ENCODE measurements at places on chromosomes 13 and 19.

GRCh38 chr19:53844849-53845246, 20.7 kb upstream of the NLRP12 start:
- DNase-seq = no peak

DNA sequence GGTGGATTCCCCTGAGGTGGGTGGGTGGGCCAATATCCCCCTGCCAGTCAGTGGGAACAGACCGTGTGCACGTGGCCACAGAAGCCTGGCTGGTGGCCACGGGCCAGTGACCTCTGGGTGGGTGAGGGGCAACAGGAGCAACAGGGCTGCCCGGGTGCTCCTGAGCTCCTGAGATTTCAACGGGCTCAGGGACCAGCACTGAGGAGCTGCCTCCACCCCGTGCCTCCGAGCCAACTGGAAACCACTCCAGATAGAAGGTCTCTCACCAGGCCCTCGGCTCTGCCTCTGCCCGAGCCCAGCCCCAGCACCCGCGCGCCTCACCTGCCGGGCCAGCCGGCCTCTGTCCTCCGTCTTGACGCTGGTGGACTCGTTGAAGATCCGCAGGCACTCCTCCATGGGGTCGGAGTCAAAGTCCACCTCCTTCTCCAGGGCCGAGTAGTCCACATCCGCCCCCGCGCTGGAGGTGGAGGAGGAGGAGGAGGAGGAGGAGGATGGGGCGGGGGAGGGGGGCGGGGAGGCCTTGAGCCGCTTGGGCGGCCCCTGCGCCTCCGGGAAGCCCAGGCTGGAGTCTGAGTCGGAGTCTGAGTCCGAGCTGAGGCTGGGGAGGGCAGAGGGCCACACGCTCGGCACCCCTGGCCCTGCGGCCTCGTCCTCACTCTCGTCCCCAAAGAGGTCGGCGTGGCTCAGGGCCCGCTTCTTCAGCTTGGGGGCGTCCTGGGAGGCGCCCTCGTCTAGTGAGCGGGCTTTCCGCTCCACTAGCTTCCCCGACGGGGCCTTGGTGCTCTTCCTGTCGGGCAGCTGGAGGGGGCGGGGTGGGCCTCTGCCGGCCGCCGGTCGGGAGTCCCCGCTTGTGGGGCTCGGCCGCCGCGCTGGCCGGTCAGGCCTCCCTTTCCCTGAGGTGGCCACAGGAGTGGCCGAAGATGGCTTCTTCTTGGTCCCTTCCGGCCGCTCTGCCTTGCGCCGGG, 14.8 kb upstream of the ATP8B3 start:
- no peak for DNase-seq

- no peak for DNase-seq
Observed at GRCh38 chr19:13996928-13997630, 9.0 kb downstream of the RFX1 start.

DNA sequence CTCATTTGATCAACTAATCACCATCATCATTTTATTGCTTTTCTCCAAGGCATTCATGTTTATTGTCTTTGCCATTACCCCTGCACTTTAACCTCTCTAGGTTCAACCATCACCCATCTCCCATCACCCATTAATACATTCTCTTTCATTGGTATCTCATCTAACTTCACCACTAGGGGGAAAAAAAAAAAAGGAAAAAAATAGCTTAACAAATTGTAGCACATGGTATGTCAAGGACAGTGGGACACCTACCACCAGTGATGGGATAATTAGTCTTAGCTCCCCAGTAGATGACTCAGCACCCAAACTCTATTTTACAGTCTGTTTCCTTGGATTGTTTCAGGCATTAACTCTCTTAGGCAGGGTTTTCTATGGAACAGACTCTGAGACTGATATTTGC, 1770.2 kb upstream of the MIR17HG start:
- DNase-seq = no peak

DNA sequence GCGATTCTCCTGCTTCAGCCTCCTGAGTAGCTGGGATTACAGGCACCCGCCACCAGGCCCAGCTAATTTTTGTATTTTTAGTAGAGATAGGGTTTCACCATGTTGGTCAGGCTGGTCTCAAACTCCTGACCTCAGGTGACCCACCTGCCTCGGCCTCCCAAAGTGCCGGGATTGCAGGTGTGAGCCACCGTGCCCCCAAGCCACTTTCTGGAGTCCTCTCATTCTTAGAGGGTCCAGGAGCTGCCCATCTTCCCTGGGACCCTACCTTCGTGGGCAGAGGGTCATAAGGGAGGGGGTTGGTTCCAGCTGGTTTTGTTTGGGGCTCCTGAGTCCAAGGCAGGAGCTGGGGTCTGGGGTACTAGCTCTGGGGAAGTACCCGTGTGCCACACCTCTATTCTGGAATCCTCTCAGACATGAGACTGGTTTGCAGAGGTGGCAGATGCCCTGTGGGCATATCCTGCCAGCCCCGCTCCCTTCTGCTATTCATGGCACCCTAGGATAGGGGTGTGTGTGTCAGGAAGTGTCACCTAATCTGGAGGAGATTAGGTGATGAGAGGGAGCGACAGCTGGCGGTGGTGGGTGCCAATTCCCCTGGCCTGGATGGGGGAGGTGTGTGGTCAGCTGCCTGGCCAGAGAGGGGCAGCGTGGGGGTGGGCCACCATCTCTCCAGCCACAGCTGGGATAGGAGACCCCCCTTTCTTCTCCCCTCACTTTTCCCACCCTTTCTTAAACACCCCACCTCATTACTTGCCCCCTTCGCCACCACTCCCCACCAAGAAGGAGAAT, 2.1 kb downstream of the PRMT1 start:
- DNase-seq = no peak

DNA sequence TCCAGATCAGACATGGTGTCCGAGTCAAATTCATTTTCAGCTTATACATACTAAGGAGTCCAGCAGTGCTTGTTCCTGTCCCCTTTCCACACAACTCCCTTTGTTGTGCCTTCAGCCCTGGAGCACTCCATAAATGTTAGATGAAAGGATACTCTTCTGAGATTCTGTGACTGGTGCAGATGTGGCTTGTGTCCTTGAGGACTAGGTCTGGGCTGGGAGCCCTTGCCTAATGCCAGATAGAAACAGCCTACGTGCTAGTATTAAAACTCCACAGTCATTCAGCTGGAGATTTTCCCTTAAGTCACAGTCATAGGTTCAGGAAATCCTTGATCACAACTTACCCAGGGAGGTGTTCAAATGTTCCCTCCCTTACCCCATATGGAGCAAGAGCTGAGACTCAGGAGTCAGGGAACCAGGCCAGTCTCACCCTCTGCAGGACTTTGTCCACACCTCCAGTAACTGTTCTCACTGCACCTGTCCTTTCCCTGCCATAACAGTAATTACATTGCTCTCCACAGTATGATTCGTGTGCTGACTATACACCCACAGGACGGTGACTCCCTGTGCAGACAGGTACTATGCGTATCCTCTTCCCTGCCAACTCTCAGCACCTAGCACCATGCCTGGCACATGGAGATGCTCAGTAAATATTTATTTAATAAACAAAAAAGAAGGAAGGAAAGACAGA, 15.5 kb upstream of the SERPINE3 start:
- peak; percentile 9 for DNase-seq

GRCh38 chr13:46354156-46355087, 32.6 kb downstream of the RUBCNL start:
- peak; percentile 95 for DNase-seq

DNA sequence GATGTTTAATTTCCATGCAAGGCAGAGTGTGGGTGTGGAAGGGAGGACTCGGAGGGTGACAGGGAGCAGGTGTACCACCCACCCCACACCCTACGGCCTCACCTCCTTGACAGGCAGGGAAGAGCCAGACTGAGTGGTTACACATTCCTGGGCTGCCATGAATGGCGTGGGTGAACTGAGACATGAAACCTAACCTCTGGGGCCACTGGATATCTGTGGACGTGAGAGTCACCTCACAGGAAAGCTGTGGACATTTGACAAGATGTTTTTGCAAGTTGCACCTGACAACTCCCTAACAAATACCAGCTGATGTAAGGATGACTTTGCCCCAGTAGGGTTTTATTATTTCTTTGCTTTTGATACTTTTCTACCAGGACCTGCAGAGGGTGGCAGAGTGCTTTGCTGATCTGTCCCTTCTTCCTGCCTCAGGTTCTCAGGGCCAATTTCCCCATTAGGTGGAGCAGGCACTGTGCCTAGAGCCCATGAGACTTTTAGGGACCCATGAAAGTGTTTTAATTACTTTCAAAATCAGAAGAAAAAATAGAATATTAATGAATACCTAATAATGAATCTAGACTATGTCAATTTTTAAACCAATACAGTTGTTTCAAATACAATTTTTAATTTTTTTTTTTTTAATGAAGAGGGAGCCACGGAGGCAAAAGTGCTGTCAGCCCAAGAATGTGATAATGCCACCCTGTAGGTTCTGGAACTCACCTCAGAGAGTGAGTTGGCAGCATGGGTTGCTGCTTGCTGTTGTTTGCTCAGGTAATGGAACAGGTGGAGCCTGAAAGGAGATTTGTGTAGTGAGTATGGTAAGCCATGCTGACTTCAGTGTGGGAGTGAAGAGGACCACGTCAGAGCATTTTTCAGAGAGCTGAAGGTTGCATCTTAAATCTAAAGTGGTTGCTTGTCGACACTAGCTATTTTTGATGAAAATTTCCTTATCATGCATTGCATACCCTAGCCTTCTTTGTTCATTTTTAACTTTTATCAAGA, 58.0 kb upstream of the CYSLTR2 start:
- DNase-seq = peak; percentile 68

DNA sequence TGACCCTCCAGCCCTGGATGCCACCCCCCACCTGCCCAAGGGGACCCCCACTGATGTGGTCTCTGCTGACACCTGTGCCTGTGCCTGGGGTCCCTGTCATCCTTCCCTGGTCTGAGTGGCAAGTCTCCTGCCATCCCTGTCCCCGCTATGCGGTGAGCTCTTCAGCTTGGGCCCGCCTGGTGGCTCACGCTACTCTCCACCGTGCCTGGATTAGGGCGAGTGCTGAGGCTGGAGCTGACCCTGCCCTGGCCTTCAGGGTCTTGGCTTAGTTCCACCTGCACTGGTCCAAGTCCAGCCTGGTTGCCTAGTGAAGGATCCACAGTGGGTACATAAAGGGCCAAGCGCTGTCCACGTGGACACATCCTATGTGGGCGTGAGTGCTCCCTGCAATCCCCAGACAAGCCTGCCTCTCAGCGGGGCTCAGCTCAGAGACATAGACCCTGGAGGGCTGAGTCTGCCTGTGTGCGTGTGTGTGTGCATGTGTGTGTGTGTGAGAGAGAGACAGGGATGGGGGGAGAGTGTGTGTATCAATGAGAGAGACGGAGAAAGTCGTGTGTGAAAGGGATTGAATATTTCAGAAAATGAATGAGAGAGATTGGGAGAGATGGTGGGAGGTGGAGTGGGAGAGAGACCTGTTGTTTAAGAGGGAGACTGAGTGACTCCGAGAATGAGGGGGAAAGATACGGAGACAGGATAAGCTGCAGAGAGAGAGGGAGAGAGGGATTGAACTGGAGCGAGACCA, 22.1 kb downstream of the WTIP start:
- no peak for DNase-seq

DNA sequence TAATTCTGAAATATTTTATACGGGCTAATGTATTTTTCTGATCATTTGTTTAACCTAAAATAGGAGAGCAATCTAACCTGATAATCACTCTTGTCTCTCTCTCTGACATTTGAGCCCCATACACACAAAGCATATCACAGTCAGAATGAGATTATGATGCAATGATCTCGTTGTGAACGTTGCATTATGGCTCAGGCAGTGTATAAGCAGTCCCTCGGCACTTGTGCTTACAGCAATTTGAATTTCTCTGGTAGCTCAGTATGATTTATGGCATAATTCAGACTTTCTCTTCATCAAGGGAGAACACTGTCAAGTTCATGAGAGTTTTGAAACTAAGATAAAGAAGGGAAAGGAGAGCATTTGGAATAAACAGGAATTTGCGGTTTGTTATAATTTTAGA, 256.1 kb downstream of the DACH1 start:
- no peak for DNase-seq

DNA sequence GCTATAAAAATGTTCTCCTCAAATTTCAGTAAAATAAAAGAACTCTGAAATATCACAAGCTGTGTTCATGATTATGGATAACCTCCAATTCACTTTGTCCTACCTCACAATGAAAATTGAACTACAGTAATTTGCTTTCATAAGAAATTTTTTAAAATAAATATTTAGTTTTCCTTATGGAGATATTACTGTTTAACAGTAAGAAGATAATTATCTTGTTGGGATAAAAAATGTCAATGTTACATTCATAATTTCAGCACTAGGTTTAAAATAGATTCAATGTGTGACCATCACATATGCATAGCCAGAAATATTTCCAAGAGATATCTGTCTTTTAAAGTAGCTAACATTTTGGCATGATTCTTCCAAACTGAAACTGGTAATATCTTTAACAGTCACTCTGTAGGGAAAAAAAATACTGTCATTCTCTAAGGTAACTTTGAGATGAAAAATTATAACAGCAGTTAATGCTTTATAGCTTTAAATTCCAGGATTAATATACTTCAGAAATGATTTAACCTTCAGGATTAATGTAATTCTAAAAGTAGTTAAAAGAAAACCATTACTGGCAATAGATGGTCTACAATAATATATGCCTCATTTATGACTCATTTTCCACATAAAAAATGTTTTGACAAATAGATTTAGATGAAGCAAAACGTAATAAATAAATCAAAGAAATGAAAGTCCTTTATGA, 91.3 kb downstream of the SPRY2 start:
- DNase-seq = no peak

DNA sequence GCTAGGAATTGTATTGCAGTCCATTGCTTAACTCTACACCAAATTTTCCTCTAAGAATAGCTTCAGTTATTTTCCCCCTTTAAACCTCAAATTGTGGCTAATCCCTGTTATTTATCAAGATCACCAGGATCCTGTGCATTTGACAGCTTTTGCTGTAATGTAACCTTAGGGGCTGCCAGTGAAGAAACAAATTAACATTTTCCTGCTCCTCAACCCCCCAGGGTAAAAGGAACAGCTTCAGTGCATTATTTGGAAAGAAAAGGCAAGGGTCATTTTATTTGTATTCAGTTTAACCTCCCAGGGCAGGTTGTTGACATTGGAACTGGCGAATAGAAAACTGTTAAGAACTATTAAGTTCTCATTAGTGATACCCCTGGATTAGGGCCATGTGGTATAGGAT, 57.0 kb downstream of the PCDH20 start:
- DNase-seq = no peak

GRCh38 chr13:33446821-33447725, 161.5 kb upstream of the STARD13 start:
- peak; percentile 62 for DNase-seq

DNA sequence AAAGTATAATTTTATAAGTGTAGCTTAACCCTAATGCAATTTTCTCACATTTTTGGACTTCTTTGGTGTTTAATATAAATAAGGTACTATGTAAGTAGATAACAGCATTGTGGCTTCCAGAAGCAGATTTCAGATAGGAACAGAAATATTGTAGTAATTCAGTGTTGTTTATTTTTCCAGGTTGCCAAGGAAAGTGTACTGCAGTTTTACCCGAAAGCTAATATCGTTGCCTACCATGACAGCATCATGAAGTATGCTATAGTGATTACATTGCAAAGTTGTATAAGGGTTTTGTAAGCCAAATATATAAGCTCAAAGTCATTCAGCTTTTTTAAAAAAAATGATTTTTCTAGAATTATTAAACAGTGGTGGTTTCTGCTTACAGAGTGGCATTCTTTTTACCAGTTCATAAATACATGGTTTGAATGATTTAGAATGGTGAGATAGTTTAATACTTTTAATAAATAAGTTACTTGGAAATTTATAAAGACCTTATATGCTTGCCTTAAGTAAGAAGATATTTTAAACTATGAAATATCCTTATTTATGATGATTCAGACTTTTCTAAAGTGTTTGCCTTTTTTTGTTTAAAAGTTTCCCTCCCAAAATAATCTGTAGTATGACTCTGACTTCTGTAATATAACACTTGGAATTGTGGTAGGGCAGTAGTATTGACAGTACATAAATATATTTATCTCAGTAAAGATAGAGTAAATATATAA, 3.7 kb downstream of the UBA2 start:
- DNase-seq = no peak

- no peak for DNase-seq
Observed at GRCh38 chr19:46492841-46493235, 2.8 kb downstream of the PNMA8B start.
